SW 1271 (cell line): ENCODE measurements at places on chromosomes 5 and 9.
A peak's percentile ranks its signal among the peaks of the same experiment; 100 is the strongest.

DNA sequence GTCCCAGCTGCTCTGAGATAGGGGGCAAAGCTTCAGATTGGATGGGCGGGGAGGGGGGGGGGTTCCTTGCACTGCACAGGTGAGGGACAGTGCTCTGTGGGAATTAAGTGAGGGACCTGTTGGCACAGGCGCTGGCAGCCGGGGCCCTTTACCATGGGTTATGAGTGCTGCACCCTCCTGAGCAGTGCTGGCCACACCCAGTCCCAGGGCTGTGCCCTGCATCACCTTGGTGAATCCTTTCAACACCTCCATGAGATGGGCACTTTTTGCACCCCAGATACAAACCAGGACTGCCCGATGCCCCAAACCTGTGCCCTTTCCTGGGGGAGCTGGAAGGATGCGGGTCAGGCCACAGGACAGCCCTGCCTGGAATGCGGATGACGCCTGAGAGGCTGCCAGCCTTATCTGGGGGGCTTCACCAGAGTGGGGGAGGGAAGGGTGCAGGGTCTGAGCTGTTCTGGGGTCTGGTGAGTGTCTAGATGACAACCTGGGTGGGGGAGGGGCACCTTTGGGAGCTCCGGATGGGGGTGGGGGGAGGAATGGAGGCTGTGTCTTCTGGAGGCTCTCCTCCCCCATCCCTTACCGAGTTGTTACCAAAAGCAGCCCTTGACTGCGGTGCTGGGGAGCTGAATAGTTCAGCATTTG lies 5.2 kb downstream of the CRB2 start:
- DNase-seq, result no peak

GRCh38 chr5:1543398-1544293 lies 19.9 kb upstream of the LPCAT1 start:
- DNase-seq, result no peak

GRCh38 chr9:135032041-135032835 lies 55.2 kb upstream of the OLFM1 start:
- no peak for DNase-seq

DNA sequence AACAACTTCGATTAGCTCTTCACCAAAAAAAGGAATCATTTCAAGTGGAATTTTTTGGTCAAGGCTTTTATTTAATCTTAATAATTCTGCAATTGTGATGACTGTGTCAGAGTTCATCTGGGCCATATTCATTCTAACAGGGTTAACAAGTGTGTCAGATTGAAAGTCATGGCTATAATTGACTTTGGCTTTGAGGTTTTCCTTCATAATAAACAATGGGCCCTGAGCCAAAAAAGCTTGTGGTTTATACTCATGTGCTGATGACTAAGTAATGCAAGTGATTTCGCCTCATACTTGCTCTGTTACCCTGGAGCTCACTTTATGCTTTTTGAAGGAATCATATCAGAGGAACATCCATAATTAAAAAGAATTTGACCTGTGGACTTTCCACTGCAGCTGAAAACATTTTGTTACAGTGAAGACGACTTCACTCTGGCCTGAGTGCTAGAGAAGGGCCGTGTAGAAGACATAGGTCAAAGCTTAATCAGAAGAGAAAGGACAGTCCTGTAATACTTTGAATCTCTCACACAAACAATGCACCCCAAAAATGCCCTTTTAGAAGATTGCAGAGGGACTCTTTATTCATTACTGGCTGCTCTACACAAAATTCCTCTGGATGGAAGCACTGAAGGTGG lies 101.7 kb downstream of the GDNF start:
- peak; percentile 72 for DNase-seq

DNA sequence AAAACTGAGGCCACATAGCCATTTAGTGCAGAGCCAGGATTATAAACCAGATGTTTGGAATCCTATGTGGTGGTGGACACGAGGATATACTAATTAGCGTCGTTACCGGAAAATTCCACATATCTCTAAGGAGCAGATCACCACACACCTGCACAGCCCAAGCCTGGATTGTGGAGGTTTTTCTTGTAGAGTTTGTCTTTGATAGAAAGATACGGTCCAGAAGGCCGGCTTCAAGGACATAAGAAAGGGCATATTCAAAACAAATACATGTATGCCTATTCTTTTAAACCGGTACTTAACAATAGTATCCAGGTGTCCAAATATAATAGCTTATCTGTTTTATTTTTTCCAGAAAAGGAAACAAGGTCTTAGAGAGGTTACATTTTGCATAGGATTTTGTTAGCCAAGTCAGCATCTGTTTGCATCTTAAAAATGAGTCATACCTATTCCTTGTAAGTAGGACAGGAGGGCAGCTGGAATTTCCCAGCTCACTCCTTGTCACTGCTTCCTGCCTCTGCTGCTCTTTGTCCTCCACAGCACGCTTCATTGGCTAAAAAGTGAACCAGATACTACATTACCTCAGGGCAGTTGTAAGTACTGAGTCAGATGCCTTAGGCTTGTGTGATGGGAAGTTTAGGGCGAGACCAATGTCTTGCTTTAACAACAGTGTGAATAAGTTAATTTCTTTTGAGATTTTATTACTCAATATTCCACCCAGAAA lies 3.6 kb downstream of the TMC1 start:
- DNase-seq, result peak; percentile 83

DNA sequence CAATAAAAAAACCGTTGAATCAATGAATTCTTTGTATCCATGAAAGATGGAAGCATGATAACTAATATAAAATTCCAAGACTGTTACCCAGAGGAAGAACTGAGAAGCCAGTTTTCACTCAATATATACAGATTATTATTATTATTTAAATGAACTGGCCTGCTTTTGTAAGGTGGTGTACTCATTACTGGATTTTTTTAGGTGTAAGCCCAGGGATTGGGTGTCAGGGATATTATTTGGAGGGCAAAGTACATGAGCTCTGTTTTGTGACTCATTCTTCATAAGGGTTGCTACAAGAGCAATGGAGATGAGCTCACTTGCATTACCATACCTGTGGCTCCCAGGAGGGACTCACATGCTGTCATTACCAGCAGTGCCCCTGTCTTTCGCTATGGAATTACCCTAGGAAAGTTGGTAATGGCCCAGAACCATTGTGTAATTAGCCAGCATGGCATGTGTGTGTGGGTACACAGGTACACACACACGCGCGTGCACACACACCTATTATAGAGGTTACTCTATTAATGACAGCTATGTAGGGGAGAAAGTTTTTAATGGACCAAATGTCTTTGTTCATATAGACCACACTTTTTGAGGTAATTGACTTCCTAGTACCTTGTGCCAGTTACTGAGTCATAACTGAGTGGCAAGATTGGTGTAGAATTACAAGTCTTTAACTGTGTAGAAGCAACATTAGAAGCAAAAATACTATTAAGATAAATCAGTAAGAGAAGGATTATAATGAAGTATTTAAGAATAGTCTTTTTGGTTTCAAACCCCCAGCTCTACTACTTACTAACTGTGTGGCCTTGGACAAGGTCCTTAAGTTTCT lies 143.4 kb downstream of the GDNF start:
- no peak for DNase-seq

- DNase-seq, result no peak
Observed at GRCh38 chr9:134560654-134561053, 80.9 kb upstream of the COL5A1 start.

DNA sequence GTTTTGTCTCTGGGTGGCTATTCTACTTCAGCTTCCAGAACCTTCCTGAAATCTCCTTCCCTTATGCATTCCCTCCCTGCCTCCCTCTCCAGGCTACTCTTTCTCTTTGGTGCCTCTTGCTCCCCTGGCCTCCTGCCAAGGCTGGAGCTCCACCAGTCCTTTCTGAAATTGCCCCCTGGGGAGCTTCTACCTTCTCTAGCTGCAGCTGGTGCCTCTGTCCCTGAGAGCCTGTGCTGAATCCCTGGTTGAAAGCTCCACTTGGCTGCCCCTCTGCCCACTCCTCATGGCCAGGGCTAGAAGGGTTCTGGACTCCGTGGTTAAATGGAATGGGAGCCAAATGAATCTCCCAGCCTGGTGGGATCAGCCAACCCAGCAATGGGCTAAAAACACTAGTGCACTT lies 80.1 kb downstream of the COL15A1 start:
- DNase-seq, result no peak

- DNase-seq, result no peak
Observed at GRCh38 chr5:179880066-179880650, 21.5 kb upstream of the MRNIP start.
